ENCODE measurements at places on chromosomes 5 and 9. TPM values are rescaled to one million over a fixed set of nuclear protein-coding genes. Genes with fewer than 3 reads are reported as not detected.

- no peak overlapping the region for H3K4me3 ChIP-seq
- H3K27me3 ChIP-seq = no peaks in the 10 kb centered on the region
- DNase-seq = no peak
- H3K27ac ChIP-seq = no peak overlapping the region
- peaks cover 5% of the 10 kb centered on the region for H3K36me3 ChIP-seq
Observed at GRCh38 chr5:71693828-71694427, 25.1 kb upstream of the CARTPT start.

BASP1 gene
- total RNA-seq = not detected

PCDHA2 gene
- total RNA-seq = 0.19 TPM

DNA sequence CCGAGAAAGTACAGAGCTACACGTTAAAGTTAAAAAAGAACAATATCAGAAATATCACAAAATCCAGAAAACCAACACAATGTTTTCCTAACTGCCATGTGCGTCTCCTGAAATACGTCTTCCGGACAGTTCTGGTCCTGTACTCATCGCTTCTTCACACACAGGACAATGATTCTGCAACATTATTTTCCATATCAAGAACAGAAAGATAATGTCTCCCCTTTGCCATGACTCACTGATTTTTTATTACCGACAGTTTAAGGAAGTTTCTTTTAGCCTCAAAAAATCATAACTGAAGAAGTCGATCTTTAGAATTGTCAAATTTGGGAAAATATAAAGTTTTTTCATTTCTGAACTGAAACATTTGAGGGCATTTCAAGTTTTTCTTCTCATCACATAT, 2.5 kb downstream of the TBC1D9B start:
- H3K4me1 ChIP-seq = peaks cover 11% of the 10 kb centered on the region
- no peak overlapping the region for H3K27ac ChIP-seq
- peaks cover 62% of the 10 kb centered on the region for H3K36me3 ChIP-seq
- DNase-seq = no peak

DNA sequence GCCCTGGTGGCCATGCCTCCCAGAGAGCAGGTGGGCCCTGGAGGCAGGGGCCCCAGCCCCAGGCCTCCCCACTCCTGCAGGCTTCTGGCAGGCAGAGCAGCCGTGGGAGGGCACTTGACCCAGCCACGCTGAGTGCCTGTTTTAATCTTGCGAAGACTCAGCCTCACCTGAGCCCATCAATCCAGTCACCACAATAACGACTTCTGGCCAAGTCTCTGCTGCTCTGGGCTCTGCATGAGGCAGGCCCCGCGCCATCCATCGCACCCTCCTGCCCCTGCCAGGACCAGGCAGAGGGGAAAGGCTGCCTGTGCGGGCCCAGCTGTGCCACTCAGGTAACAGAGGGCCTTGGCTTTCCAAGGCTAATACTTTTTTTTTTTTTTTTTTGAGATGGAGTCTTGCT, 32.8 kb downstream of the RASGEF1C start:
- H3K27ac ChIP-seq = no peak overlapping the region
- DNase-seq = no peak
- peaks cover 19% of the 10 kb centered on the region for H3K27me3 ChIP-seq
- peaks cover 4% of the 10 kb centered on the region for H3K36me3 ChIP-seq
- H3K4me3 ChIP-seq = no peak overlapping the region

GPBP1 gene
- total RNA-seq = 105 TPM

DNA sequence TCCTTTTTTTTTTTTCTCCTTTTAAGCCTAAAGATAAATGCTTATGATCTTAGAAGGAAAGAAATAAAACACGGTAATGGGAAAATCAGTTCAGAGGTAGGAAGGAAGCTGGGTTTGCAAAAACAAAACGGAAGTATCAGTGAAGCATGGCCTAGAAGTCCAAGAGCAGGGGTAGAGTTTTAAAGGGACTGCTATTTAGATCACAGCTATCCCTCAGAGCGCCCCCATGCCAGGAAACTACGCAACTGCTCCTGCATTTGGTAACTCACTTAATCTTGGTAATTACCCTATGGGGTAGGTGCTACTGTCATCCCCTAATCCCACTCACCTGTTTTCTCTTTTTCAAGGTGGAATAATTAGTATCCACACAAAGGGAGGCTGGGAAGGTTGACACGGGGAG, 16.0 kb downstream of the TLE1 start:
- H3K27ac ChIP-seq = no peak overlapping the region
- H3K36me3 ChIP-seq = peaks cover 42% of the 10 kb centered on the region
- DNase-seq = no peak

DNA sequence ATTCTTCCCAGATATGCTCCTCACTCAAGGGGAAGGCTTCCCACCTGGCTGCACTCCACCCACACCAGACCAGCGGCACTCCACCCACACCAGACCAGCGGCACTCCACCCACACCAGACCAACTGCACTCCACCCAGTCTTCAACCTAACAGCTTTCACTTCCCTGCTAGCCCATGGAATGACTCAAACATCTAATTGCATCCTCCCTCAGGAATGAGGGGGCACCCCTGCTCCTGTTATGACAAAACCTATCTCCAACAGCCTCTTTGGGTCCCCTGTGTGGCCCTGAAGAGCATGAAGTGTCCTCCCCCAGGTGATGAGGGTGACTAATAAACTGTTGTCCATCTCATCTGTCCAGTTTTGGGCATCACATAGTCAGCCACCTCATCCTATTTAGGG, 556.6 kb upstream of the TUSC1 start:
- no peak overlapping the region for H3K27ac ChIP-seq
- no peaks in the 10 kb centered on the region for H3K27me3 ChIP-seq
- no peak for DNase-seq
- H3K4me3 ChIP-seq = no peak overlapping the region

- no peak overlapping the region for H3K27ac ChIP-seq
- no peaks in the 10 kb centered on the region for H3K27me3 ChIP-seq
- peaks cover 9% of the 10 kb centered on the region for H3K4me1 ChIP-seq
- no peak for DNase-seq
Observed at GRCh38 chr5:78562001-78562400, 86.6 kb downstream of the LHFPL2 start.

- peaks cover 2% of the 10 kb centered on the region for H3K4me1 ChIP-seq
- DNase-seq = no peak
- H3K36me3 ChIP-seq = no peaks in the 10 kb centered on the region
- H3K27ac ChIP-seq = no peak overlapping the region
Observed at GRCh38 chr5:103587185-103587748, 24.7 kb upstream of the NUDT12 start.

GRCh38 chr5:31133488-31133887, 60.0 kb upstream of the CDH6 start:
- no peak overlapping the region for H3K4me3 ChIP-seq
- H3K27ac ChIP-seq = peak overlapping the region; percentile 28
- H3K27me3 ChIP-seq = no peaks in the 10 kb centered on the region
- H3K4me1 ChIP-seq = no peaks in the 10 kb centered on the region
- H3K36me3 ChIP-seq = no peaks in the 10 kb centered on the region
- peak; percentile 5 for DNase-seq

EIF4EBP3 gene
- 14.1 TPM for total RNA-seq

NADK2 gene
- total RNA-seq = 21.6 TPM

ASPN gene
- total RNA-seq = not detected

DNA sequence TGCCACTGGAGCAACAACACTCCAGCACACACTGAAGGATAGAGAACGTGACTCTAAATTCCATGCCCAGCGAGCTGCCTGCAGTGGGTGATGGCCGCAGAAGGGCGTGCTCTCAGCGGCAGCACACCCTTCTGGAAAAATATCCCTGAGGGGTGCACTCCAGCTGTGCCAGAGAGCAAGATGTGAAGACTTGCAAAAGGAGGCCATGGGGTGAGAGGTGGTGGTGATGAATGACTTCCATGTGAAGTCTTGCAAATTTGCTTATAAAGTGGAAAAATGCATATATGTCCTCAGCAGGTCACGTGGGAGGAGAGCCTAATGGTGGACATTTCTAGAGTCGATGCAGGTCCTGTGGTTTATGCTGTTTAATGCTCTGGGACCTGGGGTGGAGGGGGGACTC, 39.8 kb upstream of the COL5A1 start:
- no peak overlapping the region for H3K4me3 ChIP-seq
- no peaks in the 10 kb centered on the region for H3K36me3 ChIP-seq
- DNase-seq = no peak
- no peaks in the 10 kb centered on the region for H3K4me1 ChIP-seq
- no peak overlapping the region for H3K27ac ChIP-seq
